Stomach (tissue), 19 donors: ENCODE measurements at places on chromosomes 7 and 10. TPM values are rescaled to one million over a fixed set of nuclear protein-coding genes. Genes with fewer than 3 reads are reported as not detected.

The CTAGE6 gene
- total RNA-seq: 9.3 TPM

The HOXA13 gene
- total RNA-seq: not detected

The DLG5 gene
- total RNA-seq: 134 TPM

The SCIN gene
- 4.1 TPM for total RNA-seq

The TMEM176B gene
- total RNA-seq: 93.6 TPM

The RNF148 gene
- not detected for total RNA-seq

The FAM237B gene
- not detected for total RNA-seq

The DPCD gene
- 10.5 TPM for total RNA-seq

The HMX3 gene
- not detected for total RNA-seq
